ENCODE measurements at places on chromosomes 12 and 14.

- DNase-seq, result no peak
These were observed 669.0 kb upstream of the FOXG1 start for GRCh38 chr14:28097585-28097984.

DNA sequence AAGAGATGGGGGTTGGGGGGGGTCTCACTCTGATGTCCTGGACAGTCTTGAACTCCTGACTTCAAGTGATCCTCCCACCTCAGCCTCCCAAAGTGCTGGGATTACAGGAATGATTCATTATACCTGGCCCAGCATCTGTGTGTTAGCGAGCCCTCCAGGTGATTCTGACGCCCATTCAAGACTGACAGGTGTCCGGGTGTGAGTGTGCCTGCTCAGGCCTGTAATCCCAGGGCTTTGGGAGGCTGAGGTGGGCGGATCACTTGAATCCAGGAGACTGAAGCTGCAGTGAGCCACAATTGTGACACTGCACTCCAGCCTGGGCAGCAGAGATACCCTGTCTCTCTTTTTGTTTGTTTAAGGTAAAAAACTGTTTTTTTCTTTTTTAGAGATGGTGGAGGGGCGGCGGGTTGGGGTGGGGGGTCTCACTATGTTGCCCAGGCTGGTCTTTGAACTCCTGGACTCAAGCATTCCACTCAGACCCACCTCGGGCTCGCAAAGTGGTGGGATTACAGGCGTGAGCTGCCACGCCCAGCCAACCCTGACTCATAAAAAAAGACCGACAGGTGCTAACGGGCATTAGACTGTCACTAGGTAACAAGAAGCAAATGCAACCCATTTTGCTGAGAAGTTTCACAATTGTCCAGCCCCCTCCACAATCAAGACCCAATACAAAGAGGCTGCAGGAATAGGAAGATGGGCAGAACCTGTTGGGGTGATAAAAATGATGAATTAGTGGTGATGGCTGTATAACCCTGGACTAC lies 4.7 kb downstream of the VSIG10 start:
- no peak for DNase-seq

GRCh38 chr12:51666696-51667095 lies 75.7 kb downstream of the SCN8A start:
- DNase-seq, result no peak

DNA sequence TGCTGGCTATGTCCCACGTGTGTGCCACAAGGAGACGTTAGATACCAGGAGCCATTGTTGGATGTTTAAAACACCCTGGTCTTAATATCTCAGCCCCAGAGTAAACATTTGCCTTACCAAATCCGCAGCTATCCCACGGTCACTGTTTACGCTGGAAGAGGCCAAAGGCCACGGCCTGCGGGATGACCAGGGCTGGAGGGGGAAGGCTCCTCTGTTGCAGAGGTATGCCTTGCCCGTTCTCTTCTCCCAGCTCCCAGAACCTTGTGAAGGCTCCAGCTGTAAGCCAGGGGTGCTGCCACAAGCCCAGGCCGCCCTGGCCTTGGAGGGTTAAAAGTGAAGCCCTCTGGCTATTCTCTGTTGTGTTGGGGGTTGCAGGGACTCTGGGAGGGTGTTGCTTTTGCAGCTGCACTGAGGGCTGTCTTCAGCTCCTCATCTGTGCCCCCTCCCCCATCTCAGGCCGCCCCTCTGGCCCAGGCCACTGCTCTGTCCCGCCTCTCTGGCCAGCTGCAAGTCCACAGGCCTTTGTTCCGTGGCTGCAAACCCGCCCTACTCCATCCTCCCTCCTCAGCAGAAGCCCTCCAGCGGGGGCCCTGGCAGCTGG lies 2.5 kb downstream of the PLEKHG3 start:
- no peak for DNase-seq

- no peak for DNase-seq
These were observed 12.1 kb upstream of the CNIH1 start for GRCh38 chr14:54453252-54453651.

- DNase-seq, result no peak
These were observed 55.1 kb upstream of the CMKLR1 start for GRCh38 chr12:108394196-108394595.

DNA sequence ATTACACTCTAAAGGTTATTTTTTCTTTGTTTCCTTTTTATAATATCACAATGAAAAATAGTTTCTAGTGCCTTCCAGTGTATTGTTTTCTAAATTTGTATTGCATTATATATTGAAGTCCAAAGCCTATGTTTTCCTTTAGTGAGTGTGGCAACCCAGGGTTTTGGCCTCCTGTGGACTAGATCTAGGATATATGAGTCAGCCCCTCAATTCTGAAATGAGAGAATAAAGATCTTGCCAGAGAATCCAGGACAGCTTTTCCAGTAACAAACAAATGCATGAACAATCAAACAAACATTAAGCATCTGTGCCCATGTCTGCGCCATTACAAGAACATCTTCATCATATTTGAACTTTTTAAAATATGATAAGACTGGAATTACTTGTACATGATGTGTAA lies 70.7 kb upstream of the SSTR1 start:
- no peak for DNase-seq

- no peak for DNase-seq
These were observed 77.2 kb upstream of the PRICKLE1 start for GRCh38 chr12:42666671-42667243.

DNA sequence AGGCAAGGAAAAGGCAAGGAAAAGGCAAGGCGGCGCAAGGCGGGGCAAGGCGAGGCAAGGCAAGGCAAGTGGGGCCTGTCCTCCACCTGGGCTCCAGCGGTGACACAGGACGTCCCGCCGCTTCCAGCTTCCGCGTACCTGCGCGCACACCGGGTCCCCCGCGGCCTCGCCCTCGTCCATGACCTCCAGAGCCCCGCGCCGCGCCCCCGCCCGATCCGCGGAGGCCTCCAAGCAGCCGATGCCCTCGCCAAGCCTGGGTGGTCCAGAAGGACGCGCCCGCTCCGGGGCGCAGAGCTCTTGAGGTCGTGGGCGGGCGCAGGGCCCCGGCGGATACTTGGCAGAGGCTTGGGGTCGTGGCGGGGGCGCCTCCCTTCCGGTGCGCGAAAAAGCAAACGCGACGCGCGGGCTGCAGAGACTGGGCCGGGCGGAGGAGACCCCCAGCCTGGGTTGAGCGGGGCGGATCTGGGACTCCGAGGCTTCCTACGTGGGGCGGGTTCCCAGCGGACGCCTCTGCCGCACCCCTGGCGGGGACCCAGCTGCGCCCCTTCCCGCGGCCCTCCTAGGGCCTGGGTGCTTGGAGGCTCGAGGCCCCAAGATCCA lies 60.8 kb upstream of the EIF5 start:
- DNase-seq, result no peak

- no peak for DNase-seq
These were observed 32.9 kb downstream of the MIPOL1 start for GRCh38 chr14:37230551-37231194.

GRCh38 chr12:110403976-110404682 lies 621 bp upstream of the ANAPC7 start:
- DNase-seq, result peak; percentile 73

- DNase-seq, result no peak
These were observed 2.9 kb downstream of the SERPINA6 start for GRCh38 chr14:94320243-94320642.

GRCh38 chr14:58725226-58725625 lies 87.5 kb downstream of the DACT1 start:
- DNase-seq, result no peak

- no peak for DNase-seq
These were observed 69.5 kb downstream of the BCL11B start for GRCh38 chr14:99202516-99202915.

GRCh38 chr12:129127771-129128170 lies 274.5 kb downstream of the GLT1D1 start:
- DNase-seq, result no peak

DNA sequence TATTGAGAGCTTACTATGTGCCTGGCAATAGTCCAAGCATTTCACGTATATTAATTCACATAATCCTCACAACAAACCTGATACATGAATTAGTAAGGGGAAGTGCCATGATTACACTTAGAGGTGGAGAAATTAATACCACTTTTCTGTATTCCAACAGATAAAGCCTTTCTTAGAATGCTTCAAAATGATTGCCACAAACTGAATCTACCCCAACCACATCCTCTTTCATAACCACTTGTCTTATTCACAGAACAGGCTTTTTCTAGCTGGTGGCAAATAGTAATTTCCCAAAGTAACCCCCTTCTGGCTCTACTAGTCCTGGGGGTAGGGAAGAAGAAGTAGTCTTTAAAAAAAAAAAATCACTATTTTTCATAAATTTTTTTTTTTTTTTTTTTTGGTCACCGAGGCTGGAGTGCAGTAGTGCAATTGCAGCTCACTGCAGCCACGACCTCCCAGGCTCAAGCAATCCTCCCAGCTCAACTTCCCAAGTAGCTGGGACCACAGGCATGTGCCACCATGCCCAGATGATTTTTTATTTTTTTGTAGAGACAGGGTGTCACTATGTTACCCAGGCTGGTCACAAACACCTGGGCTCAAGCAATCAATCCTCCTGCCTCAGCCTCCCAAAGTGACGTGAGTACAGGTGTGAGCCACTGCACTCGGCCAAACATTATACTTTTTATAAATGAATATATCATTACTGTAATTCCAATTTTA lies 59.0 kb upstream of the ARID2 start:
- no peak for DNase-seq

- DNase-seq, result no peak
These were observed 244.9 kb downstream of the C12orf50 start for GRCh38 chr12:87784350-87784749.

DNA sequence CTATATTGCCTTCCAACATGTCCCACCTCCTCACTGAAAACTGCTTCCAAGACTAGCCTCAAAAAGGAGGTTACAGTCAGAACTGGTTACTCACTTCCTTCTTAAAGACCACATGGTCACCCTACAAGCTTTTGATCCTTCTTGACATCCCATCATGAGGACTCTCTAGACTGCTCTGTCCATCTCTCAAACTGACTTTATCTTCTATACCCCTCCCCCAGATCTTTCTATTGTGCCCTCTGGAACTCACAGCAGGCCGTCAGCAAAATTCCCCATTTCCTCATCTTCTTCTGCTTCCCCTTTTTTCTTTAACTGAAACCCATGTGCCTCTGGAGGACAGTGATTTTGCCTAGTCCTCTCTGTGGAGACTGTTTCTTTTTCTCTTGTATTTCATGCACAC lies 18.1 kb upstream of the IGF1 start:
- no peak for DNase-seq

DNA sequence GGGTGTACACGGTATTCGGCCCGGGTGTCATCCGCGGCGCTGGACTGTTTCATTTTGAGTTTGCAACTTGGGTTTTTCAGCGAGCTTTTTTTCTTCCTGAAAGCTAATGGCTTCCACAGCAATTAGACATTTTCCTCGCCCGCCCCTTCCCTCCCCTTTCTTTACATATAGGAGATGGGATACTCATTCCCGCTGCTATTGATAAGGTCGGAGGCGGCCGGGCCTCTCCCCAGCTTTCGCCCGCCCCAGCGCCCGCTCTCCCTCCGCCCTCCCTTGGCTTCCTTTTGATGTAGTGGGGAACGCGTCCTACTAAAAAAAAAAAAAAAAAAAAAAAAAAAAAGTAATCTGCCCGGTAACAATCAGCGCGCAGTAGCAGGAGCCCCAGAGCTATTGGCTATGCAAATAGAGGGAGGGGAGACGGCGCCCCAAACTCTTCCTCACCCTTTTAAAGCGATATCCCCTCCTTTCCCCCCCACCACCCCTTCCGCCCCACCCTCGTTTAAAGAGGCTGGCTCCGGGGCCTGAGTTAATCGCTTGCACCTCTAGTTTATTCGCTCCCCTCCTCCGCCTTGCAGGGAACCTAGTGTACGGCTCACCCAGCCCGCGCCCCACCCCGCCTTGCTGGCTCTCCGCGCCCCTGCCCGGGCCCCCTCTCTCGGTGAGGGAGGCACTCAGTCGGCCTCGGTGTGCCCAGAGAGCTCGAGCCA lies 1.7 kb upstream of the CCND2 start:
- peak; percentile 74 for DNase-seq
